ENCODE measurements at places on chromosomes 12 and 14. TPM values are rescaled to one million over a fixed set of nuclear protein-coding genes. Genes with fewer than 3 reads are reported as not detected.

M6PR gene
- polyA plus RNA-seq, result 76.9 TPM

PXMP2 gene
- polyA plus RNA-seq, result 31.2 TPM

MAP3K9 gene
- 0.25 TPM for polyA plus RNA-seq

TNS2 gene
- polyA plus RNA-seq, result 178 TPM

SPTB gene
- 0.76 TPM for polyA plus RNA-seq

BEGAIN gene
- polyA plus RNA-seq, result 1.8 TPM

SRGAP1 gene
- polyA plus RNA-seq, result 1.9 TPM

GLI1 gene
- polyA plus RNA-seq, result 11.5 TPM

POTEG gene
- not detected for polyA plus RNA-seq

HOXC5 gene
- 0.11 TPM for polyA plus RNA-seq

GPHB5 gene
- not detected for polyA plus RNA-seq

GPX2 gene
- 191 TPM for polyA plus RNA-seq

RPS6KL1 gene
- 3.7 TPM for polyA plus RNA-seq

CCDC197 gene
- not detected for polyA plus RNA-seq

LRRC23 gene
- polyA plus RNA-seq, result 9.4 TPM

SOX5 gene
- polyA plus RNA-seq, result 6.6 TPM

TAS2R10 gene
- not detected for polyA plus RNA-seq

RASAL1 gene
- polyA plus RNA-seq, result 0.04 TPM

MYO1H gene
- polyA plus RNA-seq, result not detected

SERPINA3 gene
- polyA plus RNA-seq, result 842 TPM

ACRBP gene
- 1.0 TPM for polyA plus RNA-seq

SLC8A3 gene
- polyA plus RNA-seq, result 0.56 TPM

SIX6 gene
- polyA plus RNA-seq, result not detected

DACT1 gene
- polyA plus RNA-seq, result 12.4 TPM

PCNX4 gene
- polyA plus RNA-seq, result 15.8 TPM

UNC79 gene
- 0.11 TPM for polyA plus RNA-seq

FOXM1 gene
- 0.49 TPM for polyA plus RNA-seq

HNF1A gene
- polyA plus RNA-seq, result 0.18 TPM

Data from urinary bladder (tissue), 4 donors.